Karpas-422 (cell line): ENCODE measurements at places on chromosomes 5 and 9. TPM values are rescaled to one million over a fixed set of nuclear protein-coding genes. Genes with fewer than 3 reads are reported as not detected.

GRCh38 chr5:16568875-16569580 lies 47.8 kb downstream of the RETREG1 start:
- no peaks in the 10 kb centered on the region for H3K4me1 ChIP-seq
- H3K4me3 ChIP-seq: no peak overlapping the region
- no peaks in the 10 kb centered on the region for H3K27me3 ChIP-seq
- H3K27ac ChIP-seq: no peak overlapping the region
- H3K36me3 ChIP-seq: no peaks in the 10 kb centered on the region

DNA sequence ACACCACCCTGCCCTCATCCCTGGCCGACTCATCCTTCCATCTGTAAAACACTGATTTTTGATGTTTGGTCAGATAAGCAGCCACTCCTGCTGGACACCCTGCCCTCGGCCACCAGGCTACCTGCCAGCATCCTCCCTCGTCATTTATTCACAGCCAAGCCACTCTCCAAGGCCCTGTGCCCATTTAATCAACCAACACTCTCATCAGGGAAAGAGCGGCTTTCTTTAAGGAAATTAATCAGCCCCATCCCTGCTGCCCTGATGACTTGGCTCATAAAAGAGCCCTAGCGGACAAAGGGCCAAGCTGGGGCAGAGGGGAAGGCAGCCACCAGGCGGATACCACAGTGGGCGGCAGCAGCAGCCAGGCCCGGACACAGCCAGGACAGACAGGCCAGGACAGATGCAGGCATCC lies 52.4 kb downstream of the GOLM1 start:
- no peaks in the 10 kb centered on the region for H3K36me3 ChIP-seq
- no peak overlapping the region for H3K4me3 ChIP-seq
- no peaks in the 10 kb centered on the region for H3K27me3 ChIP-seq
- H3K4me1 ChIP-seq: no peaks in the 10 kb centered on the region
- no peak for DNase-seq

The SH3TC2 gene
- not detected in 2 replicates for total RNA-seq

GRCh38 chr5:116157902-116158301 lies 73.1 kb downstream of the COMMD10 start:
- DNase-seq: no peak
- H3K4me3 ChIP-seq: no peak overlapping the region
- peaks cover 22% of the 10 kb centered on the region for H3K4me1 ChIP-seq
- no peaks in the 10 kb centered on the region for H3K27me3 ChIP-seq
- no peak overlapping the region for H3K27ac ChIP-seq
- H3K36me3 ChIP-seq: no peaks in the 10 kb centered on the region
